GM20000 (cell line): ENCODE measurements at places on chromosomes 4 and X.

DNA sequence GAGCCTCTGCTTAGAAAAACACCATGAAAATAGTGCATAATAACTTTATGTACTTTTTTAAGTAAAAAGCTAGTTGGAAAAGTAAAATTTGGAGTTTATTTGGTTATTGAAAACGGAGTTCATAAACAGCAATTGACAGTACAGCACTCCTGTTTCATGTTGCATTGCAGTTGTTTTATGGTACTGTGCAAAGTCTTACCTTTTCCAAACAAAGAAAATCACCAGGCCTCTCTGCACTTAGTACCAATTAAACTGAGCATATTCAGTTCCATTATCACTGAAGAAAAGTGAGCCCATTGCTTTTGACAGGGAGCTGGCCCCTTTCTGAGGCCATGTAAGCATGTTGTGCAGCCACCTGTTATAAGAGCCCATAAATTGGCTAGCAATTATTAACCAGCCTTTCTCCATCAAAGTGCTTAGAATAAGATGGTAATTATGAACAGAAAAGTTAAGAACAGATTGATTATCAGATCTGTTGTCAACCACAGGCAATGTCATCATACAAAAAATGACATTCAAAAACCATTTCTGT is 376.6 kb upstream of the EMCN start:
- no peak for DNase-seq

GRCh38 chr4:40719008-40719623 is 30.6 kb upstream of the NSUN7 start:
- DNase-seq, result peak; percentile 66

- DNase-seq, result no peak
These were observed 238.1 kb upstream of the PPP1R2C start for GRCh38 chrX:43016021-43016420.

DNA sequence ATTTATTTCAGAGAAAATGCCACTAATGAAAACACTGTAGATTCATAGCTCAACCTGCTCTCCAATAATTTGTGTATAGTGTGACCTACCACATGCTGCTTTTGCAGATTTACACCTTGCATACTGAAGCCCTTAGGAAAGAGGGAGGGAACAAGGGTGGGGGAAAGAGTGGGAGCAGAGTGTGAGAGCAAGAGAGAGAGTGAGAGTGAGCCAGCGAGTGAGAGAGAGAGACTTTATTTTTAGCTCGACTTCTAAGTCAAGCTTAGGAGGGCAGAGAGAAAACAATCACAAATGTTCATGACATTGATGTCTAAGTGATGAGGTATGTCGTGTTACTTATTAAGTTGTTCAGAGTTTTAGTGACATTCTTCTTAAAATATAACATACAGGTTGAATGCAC is 112.5 kb upstream of the HAND2 start:
- no peak for DNase-seq

GRCh38 chrX:70190225-70190624 is 12.9 kb downstream of the DGAT2L6 start:
- DNase-seq, result no peak

- DNase-seq, result no peak
These were observed 212.5 kb upstream of the CXorf66 start for GRCh38 chrX:140177821-140178220.

GRCh38 chrX:20455001-20455400 is 188.3 kb upstream of the RPS6KA3 start:
- no peak for DNase-seq

DNA sequence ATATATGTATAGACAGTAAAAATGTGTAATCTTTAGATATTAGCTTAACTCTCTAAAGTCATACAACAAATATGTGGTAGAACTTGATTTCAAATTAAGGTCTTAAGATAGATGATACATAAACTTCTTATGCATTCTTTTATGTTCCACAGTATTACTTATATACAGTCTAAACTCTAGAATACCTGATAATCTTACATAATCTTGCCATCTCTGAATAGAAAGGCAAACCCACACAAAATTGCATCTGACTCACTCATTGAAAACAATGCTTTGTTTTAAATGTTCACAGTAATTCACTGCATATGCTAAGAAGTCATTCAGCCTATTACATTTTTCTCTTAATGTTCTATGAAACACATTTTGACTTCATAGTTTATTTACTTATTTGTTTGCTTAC is 10.1 kb downstream of the SULT1B1 start:
- no peak for DNase-seq

DNA sequence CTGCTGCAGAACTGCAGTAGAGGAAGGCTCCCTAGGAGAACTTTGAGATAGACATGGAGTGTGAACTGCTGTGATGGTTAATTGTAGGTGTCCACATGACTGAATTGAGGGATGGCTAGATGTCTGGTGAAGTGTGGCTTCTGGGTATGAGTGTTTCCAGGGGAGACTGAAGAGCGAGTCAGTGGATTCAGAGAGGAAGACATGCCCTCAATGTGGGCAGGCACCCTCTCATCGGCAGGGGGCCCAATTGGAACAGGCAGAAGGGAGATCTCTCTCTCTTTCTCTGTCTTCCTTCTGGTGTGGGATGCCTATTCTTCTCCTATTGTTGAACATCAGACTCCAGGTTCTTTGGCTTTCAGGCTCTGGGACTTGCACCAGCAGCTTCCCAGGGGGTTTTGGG is 304.7 kb upstream of the GATB start:
- DNase-seq, result no peak

DNA sequence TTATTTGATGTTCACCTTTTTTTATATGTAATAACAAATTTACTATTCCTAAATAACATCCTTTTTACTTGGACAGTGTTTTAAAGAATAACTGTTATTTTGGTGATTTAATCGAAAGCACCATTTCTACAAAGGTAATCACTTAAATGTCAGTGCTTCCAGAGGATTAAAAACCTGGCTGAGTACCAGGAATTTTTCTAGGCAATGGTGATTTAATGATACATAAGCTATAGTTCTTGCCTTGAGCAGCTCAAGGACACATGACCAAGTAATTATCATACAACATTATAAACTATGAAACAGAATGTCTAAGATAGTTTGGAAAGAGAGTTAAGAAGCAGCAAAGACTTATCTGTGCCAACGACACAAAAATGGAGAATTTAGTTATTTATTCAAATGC is 1291.9 kb upstream of the TENM3 start:
- no peak for DNase-seq

- DNase-seq, result no peak
These were observed 39.1 kb downstream of the LAMP2 start for GRCh38 chrX:120429776-120430540.

GRCh38 chr4:74293558-74293957 is 14.7 kb upstream of the EPGN start:
- DNase-seq, result no peak

DNA sequence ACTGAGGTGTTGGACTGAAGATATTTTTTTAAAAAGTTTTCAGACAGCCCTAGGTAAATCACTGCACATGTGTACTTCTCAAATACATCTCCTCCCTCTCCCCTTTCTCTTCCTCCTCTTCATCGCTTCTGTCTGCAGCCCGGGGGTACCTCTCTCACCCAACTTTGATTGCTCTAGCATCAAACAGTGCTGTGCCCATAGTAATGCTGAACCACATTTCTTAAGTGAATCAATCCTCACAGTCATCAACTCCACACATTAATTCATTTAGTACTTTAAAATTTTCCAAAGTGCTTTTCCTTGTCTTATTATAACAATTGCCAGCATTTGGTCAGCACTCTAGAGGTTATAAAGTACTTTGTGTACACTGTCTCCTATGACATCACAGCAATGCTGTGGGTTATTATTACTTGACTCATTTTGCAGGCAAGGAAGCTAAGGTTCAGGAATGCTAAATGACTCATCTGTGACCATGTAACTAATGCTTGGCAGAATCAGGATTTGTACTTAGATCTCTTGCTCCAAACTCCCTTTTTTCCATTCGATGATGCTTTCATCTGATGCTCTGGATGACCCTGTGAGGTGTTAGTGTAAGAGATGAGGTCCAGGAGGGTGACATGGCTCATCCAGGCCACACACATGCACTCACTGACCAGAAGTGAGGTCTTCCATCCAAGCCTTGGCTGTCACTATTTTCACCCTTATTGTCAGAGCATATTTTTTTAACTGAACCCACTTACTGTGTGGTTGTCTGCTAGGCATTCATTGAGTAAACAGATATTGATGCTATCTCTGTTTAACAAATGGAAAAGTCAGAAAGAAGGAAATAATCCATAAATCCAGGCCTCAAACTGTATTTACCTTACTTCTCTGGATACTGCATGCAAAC is 58.8 kb downstream of the RHOH start:
- no peak for DNase-seq

DNA sequence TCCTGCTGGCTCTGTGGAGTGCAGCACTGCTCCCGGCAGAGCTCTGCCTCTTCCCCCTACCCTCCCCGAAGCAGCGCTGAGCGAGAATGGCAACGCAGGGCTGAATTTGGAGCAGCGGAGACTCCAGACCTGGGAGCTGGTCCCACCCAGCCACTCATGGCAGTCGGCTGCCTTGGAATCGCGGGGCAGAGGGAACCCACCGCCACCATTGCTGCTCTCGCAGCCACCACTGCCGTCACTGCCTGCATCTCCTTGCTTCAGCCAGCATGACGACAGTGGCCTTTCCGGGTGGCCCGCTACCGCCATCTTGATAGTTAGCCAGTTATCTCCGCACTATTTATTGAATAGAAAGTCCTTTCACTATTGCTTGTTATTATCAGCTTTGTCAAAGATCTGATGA is 321.5 kb upstream of the POU3F4 start:
- no peak for DNase-seq

DNA sequence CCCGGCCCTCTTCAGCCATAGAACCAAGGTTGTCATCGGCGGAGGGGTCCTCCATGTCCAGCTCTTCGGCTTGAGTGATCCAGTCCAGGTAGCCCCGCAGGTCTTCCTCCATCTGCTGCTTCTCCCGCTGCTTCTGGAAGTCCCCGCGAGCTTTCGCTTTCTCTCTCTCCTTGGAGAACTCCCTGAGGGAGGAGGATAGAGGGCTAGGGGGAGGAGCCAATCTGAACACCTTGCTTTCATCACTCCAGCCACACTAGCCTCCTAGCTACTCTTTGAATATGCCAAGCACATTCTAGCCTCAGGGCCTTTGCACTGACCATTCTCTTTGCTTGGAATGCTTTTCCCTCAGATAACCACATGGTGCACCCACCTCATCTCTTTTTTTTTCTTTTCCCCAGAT is 6.2 kb downstream of the CACNA1F start:
- no peak for DNase-seq

DNA sequence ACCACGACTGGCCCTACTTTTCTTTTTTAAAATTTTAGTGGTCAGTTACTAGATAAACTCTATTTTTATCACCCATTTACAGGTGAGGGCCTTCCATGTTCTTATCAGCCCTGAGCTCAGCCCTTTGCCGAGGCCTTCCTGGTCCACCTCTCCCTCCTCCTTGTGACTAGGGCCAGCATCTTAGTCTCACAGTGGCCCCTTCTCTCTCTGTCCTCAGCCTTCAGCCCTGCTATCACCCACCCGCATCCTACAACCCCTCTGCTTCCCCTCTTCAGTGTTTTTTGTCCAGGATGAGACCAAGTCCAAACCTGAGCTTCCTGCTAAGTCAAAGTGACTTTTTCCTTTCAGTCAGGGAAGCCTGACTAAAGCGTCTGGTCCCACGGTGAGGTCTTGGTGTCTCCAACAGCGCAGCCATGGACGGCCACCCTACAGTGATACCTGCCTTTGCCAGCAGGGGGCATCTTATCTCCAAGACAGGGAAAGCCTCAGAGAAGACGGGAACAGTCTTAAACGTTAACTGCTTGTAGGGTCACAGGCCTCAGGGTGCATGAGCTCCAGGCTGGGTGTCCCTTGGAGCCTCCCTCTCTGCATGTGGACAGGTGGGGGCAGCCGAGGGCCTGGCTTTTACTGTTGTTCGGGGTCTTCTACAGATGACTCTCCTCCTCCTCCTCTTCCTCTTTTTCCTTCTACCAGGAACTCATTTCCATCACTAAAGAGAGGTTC is 11.7 kb upstream of the GAGE10 start:
- DNase-seq, result peak; percentile 37

DNA sequence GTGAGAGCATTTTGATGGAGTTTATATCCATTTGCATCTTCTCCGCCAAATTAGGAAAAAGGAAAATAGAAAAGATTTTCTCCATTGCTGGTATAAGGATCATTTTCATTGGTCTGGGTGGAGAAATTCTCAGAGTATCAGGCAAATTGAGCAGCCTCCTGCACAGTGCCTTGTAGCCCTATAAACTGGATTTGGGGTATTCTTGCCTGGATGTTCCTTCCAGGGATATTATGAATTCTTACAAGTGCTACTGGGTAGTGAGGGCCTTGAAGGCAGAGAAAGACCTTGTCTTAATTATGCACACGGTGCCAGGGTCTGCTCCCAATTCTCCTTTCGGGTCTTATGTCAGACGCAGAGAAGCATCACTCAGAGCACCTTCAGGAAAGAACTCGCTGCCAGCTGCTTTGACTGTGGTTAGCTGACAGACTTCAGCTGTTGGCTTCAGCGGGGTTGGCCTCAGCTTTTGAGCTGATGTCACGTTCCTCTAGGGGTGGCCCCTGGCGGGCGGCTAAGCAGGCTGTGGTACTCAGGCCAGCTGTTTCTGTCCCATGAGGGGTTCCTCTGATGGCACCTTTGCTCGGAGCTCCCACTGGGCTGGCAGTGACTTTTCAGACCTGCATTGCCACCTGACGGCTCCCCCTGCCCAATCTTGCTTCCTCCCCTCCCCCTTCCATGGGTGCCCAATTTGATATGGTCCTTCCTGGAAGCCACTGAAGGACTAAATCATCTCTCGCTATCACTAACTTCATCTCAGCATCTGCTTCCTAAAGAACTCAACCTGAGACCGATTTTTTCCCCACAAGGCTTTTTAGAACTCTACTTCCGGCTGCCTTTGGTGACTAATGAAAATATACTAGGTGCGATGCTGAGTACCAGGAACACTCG is 519.5 kb downstream of the BCOR start:
- peak; percentile 36 for DNase-seq

DNA sequence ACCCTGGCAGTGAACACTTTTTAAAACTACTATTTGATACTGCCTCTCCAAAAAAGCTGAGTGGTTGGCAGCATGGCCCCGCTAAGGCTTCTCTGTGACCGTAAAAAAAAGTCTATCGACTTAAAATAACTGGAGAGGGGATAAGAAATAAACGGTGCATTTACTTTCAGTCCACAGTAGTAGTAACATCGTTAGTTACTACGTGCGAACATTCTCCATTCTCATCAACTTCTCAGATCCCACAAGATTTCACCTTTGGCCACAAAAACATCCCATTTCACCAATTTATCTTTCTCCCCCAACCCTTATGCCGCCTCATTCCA is 524 bp upstream of the EXOSC9 start:
- DNase-seq, result no peak

DNA sequence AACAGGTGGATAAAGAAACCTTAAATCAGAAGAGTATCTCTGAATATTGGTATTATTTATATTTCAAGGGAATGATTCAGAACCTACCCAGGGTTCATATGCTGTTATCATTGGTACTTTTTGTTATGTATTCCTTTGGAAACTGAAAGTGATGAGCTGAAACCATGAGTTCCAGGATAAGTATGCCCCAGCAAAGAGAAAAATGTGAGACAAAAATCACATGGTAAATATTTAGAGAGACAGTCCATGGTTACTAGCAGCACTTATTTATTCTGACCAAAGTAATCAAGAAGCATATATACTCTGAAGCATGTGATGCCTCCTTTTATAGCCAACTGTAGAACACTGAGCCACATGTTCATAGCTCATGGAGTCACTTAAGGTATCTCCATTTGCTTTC is 277.7 kb downstream of the ARAP2 start:
- DNase-seq, result no peak
